ENCODE measurements at places on chromosomes 3 and 15.

- DNase-seq, result no peak
Measured at GRCh38 chr3:159948429-159949144, 40.0 kb upstream of the IL12A start.

DNA sequence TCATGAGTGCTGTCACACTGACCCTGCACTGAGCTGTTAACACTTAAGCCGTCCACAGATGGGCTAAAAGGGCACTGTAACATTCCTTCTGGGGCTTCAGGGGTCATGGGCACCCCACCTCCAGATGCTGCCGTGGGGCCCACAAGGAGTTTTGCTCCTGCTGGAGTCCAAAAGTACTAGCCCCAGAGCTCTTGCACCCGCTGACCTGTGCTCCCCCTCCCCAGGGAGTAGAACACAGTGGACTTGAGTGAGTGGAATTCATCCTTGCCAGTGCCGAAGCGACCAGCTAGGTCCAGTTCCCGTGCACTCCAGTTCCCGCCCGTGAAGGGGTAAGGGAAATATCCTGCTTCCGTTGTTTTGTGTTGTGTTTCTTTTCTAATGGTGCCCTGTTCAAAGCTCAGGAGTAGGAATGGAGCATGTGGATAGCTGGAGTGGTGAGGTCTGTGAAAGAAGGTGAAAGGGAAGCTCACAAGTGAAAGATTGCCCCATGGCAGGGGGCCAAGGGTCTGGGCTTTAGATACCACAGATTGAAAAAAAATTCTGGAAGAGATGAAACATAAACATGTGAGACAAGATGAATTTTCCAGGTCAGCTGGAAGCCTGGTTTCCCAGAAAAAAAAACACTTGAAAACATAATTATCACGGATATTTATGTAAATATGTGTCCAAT, 36.6 kb downstream of the SLCO2A1 start:
- no peak for DNase-seq

DNA sequence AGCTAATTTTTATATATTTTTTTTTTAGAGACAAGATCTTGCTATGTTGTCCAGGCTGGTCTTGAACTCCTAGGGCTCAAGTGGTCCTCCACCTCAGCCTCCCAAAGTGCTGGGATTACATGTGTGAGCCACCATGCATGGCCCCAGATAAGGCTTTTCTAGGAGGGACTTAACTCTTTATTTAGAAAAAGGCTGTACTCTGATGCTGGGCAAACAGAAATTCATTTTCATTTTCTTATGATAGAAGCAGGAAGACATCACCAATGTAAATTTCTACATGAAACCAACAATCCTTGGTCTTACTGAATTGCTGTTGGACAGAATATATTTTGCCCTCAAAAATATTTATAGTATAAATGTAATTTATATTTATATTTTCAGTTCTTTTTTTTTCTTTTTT, 9.6 kb downstream of the NIPA1 start:
- no peak for DNase-seq

GRCh38 chr3:140113996-140114788, 179.2 kb downstream of the CLSTN2 start:
- no peak for DNase-seq

Data from stimulated activated CD4-positive, alpha-beta T cell treated with anti-CD3 and anti-CD28 coated beads, Interleukin-1b, Interleukin-23, amount 100 ng/mL, for 4 hours (primary cell).